ENCODE measurements at places on chromosomes 4 and X.

DNA sequence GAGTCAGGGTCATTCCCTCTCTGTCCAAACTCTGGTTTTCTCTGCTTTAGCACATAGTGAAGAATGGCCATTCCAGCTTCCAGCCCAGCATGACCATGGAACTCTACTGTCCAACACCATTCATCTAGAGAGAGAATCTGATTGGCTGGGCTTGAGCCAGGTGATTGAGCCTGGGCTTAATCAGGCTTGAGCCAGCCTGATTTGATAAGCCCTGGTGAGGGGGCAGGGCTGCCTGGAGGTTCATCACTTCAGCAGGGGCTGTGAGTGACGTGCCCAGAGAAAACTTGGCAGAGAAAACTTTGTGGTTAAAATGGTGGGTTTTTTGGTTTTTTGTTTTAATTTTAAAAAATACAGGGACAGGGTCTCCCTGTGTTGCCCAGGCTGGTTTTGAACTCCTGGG, 62.5 kb downstream of the KIAA0232 start:
- no peak for DNase-seq

DNA sequence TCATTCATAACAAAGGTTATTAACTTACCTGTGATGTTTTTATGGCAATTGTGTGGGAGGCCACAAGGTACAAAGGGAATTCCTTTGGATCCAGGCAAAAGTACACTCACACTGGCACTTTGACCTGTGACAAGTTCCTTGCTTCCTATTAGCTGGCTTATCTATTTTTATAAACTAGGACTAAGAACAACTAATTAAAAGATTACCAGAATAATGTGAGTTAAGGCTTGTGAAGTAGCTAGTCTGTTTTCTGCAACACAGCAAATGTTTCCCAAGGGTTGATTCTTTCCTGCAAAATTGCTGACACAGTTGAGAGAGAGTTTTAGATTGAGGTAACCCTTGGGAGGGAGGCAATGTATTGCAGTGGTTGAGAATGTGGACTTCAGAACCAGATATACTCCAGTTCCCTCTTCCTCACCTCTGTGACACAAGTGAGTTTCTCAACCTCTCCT, 107.9 kb downstream of the CPEB2 start:
- DNase-seq: no peak

DNA sequence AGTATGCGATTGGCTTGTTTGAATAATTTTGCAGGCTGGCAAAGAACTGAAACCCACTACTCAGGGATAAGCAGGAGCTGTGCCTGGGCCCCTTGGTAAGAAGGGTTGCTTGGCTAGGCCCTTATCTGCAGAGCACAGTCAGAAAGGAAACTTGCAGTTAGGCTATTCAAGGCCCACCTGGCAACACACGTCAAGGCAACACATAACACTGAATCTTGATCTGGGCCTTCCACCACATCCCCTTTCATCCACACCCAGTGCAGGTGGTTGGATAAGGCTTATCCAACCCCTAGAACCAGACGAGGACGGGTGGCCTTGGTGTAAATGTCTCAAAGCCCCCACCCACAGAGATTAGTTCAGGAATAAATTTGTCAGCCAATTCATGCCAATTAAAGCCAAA, 72.8 kb upstream of the NEIL3 start:
- DNase-seq: no peak

DNA sequence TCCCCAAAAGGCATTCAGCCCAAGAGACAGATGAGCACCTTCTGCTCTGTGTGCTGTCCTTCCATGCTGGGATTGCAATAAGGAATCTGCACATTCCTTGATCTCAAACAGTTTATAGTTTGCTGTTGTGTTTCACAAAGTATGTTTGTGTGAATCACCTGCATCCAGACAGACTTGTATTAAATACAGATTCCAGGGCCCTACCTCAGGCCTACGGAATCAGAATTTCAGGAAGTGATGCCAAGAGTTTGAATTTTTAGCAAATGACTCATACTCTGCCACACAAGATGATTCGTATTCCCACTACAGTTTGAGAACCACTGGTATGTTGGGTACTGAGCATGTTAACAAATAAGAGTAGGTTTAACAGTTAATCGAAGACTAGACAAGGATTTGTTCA, 7.0 kb downstream of the VAMP7 start:
- peak; percentile 93 for DNase-seq

- peak; percentile 26 for DNase-seq
Measured at GRCh38 chr4:20408611-20409010, 156.9 kb downstream of the SLIT2 start.

- no peak for DNase-seq
Measured at GRCh38 chrX:2462780-2463179, 38.0 kb downstream of the DHRSX start.

All from A172 (cell line).